Tibial nerve (tissue), 4 donors: ENCODE measurements at places on chromosomes 2 and 18.

DNA sequence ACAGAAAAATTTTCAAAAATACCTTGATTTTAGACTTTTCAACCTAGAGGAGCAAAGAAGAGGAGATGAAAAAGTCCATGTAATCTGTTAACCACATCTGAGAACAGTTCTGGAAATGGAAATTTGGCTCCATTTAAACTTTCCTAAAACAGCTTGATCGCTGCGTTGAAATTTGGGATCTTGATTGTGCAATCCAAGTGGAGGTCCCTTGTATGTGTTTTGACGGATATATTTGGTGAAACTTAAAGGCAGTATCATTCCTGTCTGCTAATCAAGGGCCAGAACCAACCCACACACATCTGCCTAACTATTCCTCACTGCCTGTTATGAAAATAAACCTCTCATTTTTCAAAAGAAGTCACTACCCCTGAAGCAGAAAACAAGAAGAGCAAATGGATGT is 46.6 kb downstream of the SPATS2L start:
- no peak for DNase-seq

- no peak for DNase-seq
Observed at GRCh38 chr2:233850745-233851144, 3.6 kb downstream of the HJURP start.

DNA sequence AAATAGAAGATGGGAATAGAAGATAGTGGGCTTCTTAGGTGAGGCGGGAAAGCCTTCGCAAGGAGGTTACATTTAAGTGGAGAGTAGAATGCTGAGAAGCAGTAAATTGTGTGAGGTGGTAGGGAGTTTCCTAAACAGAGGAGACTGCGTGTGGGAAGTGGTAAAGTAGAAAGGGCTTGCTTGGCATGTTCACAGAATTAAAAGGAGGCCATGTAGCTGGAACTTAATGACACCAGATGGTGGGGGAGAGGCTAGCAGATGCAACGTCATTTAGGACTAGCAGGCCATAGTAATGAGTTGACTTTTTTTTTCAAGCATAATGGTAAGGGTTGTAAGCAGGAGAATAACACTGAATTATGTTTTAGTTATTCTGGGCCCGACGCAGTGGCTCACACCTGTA is 13.0 kb upstream of the RTN4 start:
- no peak for DNase-seq

DNA sequence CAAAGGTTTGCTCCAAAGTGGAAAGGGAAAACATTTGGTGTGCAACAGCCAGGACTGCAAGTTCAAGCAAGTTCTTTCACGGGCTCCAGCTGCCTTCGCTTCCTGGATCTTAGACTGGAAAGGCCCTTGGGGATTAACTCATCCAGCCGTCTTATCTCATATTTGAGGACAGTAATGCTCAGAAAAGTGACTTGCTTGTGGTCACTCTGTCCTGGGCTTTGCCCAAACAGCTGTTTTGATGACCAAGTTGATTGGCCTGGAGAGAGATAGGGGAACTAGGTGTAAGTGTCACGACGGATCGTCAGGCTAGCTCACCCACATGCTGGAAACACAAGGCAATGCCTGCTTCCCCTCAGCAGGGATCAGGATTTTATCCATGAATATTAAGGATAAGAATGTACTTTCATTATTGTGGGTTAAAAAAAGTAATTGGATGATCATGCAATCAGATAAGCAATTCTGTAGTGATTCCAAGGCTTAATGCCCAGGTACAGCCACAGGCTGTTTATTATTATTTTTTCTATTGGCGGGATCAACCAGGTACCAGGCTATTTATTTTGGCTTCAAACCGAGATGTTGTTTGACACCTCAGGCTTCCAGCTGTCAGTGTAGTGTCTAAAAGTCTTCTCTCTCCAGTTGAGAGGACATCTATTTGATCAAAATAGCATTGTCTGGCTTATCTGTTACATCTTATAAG is 162.5 kb upstream of the EPAS1 start:
- no peak for DNase-seq
